ENCODE measurements at places on chromosomes 11 and 22.

- DNase-seq: no peak
These were observed 24.0 kb downstream of the PLAAT3 start for GRCh38 chr11:63590024-63590788.

- DNase-seq: no peak
These were observed 36.7 kb downstream of the SMC1B start for GRCh38 chr22:45376703-45377102.

DNA sequence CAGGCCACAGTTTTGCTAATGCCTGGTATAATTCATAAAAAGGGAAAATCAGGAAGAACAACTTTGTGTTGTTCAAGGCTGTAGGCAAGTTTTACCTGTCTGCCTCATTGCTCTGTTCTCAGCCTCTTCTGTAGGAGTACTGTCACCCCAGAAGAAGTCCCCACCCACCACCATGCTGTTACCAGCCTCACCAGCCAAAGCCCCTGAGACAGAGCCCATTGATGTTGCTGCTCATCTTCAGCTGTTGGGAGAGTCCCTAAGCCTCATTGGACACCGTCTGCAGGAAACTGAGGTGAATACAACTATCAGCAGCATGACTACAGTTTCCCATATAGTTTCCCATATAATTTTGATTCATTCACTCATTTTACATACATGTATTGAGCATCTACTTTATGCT lies 11.6 kb upstream of the TOM1 start:
- DNase-seq: no peak

- DNase-seq: no peak
These were observed 185.4 kb upstream of the E2F8 start for GRCh38 chr11:19426011-19426755.

- DNase-seq: no peak
These were observed 133.0 kb upstream of the C11orf58 start for GRCh38 chr11:16605389-16605893.

Measured in hematopoietic multipotent progenitor cell treated with erythropoietin and hydrocortisone succinate and interleukin-3 and kit ligand, for 17 days (in vitro differentiated cells).